Skin of body (tissue), 3 donors: ENCODE measurements at places on chromosomes 4 and X.

DNA sequence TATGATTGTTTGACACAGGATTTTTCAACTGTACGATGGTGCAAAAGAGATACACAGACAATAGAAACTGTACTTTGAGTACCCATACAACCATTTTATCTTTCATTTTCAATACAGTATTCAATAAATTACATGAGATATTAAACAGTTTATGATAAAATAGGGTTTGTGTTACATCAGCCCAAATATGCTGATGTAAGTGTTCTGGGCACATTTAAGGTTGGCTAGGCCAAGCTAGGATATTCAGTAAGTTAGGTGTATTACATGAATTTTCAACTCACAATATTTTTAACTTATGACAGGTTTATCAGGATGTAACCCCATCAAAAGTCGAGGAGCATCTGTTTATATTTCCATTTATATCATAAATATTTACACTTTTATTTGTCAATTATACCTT, 42.9 kb upstream of the PLS3 start:
- no peak for DNase-seq

DNA sequence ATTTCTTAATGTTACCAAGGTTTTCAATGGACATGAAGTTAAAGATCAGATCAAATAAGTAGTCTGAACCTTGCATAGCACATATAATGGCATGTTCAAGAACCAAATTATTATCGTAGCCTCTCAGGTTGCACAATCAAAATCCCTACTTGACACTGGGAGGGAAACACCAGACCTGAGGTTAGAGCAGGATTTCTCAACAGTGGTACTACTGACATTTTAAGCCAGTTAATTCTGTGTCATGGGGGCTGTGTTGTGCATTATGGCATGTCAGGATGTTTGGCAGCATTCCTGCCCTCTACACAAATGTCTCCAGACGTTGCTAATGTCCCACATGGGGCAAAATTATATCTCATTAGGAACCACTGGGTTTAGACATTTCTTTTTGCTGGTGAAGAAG, 20.8 kb downstream of the RLIM start:
- DNase-seq, result no peak

DNA sequence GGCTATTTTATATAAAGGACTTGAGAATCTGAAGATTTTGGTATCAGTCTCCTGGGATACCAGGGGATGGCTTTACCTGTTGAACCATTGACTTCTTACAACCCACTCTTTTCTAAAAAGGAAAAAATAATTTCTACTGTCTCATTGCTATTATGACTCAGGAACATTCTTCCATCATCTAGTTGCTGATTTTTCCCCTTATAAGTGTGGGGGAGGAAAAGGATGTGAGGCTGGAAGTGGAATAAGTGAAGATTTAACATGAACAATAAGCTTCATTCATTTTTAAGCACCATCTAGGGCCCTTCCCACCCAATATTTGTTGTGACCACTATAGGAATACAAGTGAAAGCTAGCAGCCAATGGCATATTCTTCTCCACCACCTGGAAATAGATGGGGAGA, 10.6 kb upstream of the MND1 start:
- DNase-seq, result no peak

DNA sequence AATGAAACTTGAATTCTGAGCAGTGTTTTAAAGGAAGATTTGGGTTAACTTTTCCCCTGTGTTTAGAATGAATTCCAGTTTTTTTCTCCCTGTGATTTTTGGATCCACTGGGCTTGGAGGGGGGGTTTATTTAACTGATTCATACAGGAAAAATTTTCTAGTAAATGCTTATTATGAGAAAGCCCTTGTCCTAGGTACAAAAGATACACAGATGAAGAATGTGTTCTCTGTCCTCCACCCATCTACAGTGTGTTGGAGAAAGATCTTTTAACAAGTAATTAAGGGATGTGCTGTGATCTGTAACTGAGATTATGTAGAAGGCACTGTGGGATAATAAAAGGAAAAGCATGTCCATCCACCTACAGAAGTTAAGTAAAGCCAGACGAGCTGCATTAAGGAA, 103.9 kb downstream of the STIM2 start:
- DNase-seq, result no peak

GRCh38 chr4:20618731-20619130, 81.5 kb upstream of the PACRGL start:
- DNase-seq, result no peak

- DNase-seq, result no peak
Measured at GRCh38 chr4:25032126-25032525, 1.4 kb upstream of the LGI2 start.

DNA sequence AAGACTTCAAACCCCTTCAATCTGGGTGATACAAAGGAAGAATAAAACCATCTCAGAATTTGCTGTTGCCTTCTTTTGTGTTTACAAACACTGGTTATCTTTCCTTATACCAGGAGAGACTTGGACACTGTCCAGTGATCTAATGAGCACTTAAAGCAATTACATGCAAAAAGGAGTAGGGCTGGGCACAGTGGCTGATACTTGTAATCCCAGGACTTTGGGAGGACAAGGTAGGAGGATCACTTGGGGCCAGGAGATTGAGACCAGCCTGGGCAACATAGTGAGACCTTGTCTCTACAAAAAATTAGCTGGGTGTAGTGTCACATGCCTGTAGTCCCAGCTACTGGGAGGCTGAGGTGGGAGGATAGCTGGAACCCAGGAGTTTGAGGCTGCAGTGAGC, 95.7 kb upstream of the DRD5 start:
- no peak for DNase-seq

DNA sequence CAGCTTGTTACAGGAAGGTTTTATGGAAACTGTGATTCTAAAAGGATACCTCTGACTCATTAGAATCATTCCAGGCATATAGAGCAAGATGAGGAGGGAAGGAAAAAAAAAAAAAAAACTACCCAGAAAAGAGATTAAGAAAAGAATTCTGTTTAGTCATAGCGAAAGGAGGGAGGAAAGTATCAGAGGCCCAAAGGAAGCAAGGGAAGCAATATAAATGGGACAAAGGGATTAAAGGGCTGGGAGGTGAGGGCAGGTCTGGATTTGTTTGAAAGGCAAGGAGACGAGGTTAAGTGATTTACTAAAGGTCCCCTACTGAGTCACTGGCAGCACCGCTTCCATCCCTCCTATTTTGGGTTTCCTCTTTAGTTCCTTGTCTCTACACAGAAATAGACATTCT, 88.6 kb upstream of the IL1RAPL1 start:
- DNase-seq, result no peak

DNA sequence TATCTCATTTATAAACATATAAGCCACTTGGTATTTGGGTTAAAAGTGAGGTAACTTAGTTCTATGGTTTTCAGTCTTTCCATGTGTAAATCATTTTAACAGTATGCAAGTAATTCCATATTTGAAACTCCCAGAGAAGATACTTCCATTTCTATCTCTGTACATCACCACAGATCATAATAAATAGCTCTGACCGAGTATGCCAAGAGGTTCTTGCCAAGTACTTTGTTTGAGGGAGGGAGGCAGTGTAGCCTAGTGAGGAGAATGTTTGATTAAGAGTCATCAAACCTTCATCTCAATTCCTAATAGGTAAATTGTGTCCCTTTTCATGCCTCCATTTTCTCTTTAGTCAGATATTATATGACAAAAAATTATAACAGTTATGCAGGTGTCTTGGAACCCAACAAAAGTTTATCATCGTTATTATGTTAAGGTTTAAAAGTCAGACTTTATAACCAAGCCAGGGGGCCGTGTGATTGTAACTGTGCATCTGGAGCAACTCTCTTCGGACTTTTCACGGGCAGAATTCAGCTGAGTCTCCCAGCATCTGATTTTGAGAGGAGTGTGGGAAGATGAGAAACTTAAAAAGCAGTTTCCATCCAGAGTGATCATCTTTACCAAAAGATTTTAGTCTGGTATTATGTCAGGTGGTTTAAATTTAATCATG, 123.8 kb downstream of the ANK2 start:
- peak; percentile 55 for DNase-seq

DNA sequence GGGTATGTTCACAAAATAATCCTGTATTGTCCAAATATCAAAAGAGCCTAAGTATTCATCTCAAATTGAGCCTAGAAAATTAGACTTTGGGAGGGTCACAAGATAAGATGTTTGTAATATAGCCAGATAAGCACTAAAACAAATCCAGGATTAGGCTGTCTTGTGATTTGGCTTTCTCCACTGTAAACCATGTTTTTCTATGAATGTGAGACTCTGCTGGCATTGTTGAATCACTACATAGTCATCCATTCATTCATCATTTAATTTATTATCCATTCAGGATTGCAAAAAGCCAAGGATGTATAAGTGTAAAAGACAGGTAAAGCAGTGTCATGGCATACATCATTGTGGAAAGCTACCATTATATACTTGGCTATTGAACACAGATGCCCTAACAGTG, 148.0 kb downstream of the GRID2 start:
- DNase-seq, result no peak

GRCh38 chr4:89586864-89587263, 250.1 kb downstream of the SNCA start:
- DNase-seq, result no peak

- DNase-seq, result no peak
Measured at GRCh38 chr4:13678186-13678924, 50.8 kb upstream of the BOD1L1 start.

- no peak for DNase-seq
Measured at GRCh38 chr4:182826391-182826790, 90.8 kb downstream of the DCTD start.

GRCh38 chrX:3940000-3940610, 226.7 kb upstream of the PRKX start:
- DNase-seq, result no peak

DNA sequence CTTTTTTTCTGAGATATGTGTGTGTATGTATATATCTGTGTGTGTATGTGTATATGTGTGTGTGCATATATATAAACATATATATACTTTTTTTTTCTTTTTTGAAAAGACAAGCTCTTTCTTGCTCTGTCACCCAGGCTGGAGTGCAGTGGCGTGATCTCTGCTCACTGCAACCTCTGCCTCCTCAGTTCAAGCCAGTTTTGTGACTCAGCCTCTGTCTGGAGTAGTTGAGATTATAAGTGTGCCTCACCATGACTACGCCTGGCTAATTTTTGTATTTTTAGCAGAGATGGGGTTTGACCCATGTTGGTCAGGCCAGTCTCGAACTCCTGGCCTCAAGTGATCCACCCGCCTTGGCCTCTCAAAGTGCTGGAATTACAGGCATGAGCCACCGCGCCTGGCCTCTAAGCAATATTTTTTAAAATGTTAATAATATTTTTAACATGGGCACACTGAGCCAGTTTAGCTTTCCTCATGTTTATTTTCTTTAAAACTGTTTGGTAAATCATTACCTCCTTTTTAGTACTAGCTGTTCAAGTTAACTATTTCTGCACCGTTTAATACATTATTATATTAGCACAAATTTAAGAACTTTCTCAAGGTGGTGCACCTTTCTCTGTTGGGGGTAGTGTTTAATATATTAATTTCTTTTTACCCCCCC, 33.3 kb downstream of the BBS12 start:
- DNase-seq, result no peak

- DNase-seq, result peak; percentile 70
Measured at GRCh38 chr4:91064157-91064853, 937.1 kb downstream of the CCSER1 start.

GRCh38 chrX:53211391-53211978, 13.5 kb downstream of the KDM5C start:
- DNase-seq, result no peak

DNA sequence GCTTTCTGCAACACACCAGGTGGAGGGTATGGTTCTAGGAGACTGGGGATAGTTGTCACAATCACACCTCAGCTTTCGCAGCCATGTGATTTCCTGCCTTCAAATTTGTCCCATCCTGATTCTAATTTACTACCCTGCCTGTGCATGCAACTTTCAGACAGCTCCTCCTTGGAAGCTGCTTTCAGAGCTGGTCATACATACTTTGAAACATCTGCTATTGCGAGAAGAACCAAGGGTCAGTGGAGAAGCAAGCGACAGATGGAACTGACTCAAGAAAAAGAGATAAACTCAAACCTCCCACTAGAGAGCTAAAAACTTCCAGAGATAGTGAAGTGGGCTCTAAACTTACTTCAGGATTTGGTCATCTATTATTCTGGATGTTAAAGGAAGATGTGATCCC, 381.7 kb upstream of the FGF13 start:
- no peak for DNase-seq

GRCh38 chr4:117093571-117093970, 8.2 kb upstream of the TRAM1L1 start:
- peak; percentile 1 for DNase-seq

DNA sequence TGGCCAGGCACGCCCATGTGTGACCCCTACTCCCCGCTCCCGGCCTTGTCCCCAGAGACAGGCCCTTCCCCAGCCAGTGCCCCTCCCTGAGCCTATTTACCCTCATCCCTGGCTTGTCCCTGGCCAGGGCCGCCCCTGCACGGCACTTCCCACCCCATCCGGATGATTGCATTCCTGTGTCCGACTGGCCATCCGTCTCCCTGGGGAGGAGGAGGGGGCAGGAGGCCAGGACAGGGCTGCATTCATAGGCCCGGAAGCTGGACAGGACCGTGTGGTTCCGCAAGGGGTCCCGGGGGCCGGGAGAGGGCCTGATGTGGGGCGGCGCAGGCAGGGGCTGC, 22.8 kb downstream of the CTBP1 start:
- DNase-seq, result no peak

DNA sequence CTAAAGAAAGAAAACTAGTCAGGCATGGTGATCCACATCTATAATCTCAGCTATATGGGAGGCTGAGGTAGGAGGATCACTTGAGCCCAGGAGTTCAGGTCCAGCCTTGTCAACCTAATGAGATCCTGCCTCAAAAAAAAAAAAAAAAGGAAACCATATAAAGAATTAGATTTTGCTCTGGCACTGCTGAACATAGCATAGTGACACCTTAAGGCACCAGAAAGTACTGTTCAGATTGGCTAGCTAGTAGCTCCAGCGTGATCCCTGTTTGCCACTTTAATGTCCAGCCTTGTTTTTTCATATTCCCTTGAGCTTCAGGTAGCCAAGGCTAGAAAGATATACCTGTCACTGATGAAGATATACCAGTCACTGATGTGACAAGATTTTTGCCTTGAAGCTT, 34.1 kb downstream of the EXOC1 start:
- no peak for DNase-seq

- no peak for DNase-seq
Measured at GRCh38 chrX:65034292-65034667, 58.0 kb upstream of the ZC4H2 start.

GRCh38 chr4:125280892-125281403, 33.8 kb upstream of the FAT4 start:
- no peak for DNase-seq

- no peak for DNase-seq
Measured at GRCh38 chr4:38023347-38024205, 63.4 kb downstream of the PTTG2 start.

DNA sequence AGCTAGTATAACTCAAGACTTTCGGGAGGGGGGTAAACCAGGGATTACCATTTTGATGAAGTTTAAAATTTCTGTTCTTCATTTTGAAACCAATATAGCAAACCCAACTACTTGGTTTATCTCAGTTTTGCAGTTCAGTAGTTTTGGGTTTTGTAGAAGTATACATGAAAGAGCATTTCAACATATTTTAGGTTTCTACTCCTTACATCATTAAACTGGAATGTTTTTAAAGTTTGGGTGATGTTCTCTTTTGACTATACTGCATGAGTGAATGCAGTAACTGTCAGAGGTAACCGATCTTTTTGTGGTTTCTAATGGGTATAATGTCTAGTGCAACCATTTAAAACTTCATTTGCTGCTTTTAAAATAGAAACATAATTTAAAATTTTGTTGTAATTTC, 248.3 kb upstream of the MAD2L1 start:
- DNase-seq, result no peak
